ENCODE measurements at places on chromosomes 6 and 20. TPM values are rescaled to one million over a fixed set of nuclear protein-coding genes. Genes with fewer than 3 reads are reported as not detected.

GRCh38 chr6:84599991-84600390, 164.4 kb downstream of the TBX18 start:
- no peak for DNase-seq

CGAS gene
- total RNA-seq = 7.5 TPM

GSTA2 gene
- not detected for total RNA-seq

- DNase-seq = no peak
These were observed 40.2 kb upstream of the CD83 start for GRCh38 chr6:14077193-14077867.

DNA sequence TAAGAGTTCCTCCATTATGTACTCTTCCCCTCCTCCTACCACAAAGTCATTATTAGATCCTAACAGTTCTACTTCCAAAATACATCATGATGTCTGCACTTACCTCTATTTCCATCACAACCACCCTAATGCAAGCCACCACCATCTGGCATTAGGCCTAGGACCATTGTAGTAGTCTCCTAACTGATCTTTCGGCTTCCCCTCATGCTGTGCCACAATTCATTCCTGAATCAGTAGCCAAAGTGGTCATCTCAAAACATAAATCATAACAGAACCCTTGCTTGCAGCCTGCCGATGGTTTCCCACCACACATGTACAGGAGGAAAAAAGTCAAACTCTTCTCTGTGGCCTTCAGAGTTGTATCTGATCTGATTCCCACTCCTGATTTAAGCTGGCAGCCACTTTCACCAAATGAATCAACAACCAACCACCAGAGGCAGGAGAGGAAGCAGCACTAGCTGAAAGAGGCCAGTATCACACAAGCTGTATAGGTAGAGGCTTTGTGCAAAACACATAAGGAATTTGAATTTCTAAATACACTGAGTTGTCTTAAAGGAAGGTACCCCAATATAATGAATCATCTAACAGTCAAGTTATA, 26.1 kb downstream of the FAM184A start:
- no peak for DNase-seq

GRCh38 chr20:48791014-48791413, 36.8 kb downstream of the PREX1 start:
- DNase-seq = no peak

DNA sequence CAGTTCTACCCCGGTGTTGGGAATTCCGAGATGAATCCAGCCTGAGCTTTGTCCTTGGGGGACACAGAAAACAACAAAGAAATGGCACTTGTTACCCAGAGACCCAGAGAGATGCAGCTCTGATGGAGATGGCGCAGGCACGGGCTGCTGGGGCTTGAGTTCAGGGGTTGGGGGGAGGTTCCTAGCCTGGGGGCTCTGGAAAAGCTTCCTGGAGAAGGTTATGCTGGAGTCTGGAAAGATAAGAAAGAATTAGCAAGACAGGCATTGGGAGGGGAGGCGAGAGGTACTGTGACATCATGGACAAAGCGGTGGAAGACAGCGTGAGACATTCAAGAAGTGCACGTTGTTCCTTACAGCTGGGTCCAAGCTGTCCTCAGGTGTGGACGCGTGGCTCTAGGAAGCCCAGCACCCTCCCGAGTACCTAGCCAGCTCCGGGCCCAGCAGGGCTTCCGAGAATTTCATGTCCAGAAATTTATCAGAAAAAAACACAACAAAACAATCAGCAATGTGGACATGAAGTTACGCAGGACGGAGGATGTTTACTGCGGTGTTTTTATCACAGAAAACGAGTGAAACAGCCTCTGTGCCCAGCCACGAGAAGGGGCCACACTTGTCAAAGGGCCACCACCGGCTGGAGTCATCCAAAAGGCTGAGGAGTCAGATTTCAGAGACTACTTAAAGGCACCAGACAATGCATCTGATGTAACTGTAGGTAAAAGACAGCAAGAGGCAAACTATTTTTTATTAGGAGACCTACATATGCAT, 39.5 kb downstream of the C20orf203 start:
- no peak for DNase-seq

RAET1L gene
- not detected for total RNA-seq

DNA sequence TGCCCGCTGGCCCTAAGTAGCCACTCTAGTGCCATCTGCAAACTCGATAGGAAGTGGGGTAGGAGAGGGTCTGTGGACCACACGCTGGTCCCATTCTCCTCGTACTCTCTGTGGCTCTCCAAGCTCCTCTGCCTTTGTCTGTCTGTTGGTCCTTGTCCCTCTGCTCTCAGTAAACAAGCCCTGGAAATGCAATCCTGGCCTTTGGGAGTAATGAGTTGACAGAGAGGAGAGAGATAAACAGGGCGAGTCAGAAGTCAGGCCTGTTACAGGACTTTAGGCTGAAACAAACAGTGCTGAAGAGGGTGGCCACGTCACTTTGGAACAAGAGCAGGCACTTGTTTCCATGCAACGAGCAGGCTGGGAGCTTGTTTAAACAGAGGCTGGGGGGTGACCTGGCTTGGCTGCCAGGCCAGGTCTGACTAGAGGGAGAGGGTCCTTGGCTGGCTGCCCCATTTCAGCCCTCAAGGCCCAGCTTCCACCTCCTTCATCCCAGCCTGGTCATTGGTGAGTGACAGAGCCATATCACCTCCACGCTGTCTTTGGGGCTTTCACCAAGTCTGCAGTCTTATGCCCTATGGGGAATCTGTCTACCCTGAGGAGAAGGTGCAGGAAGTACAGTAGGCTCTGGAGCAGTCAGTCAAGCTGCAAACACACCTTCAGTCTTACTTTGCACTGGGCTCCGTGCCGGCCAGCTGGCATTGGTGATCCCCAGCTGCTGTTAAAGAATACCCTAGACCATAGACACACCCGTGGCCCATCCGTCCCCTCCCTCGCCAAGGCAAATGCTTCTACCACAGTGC, 22.6 kb downstream of the FOXP4 start:
- no peak for DNase-seq

PARD6B gene
- 5.7 TPM for total RNA-seq

DNA sequence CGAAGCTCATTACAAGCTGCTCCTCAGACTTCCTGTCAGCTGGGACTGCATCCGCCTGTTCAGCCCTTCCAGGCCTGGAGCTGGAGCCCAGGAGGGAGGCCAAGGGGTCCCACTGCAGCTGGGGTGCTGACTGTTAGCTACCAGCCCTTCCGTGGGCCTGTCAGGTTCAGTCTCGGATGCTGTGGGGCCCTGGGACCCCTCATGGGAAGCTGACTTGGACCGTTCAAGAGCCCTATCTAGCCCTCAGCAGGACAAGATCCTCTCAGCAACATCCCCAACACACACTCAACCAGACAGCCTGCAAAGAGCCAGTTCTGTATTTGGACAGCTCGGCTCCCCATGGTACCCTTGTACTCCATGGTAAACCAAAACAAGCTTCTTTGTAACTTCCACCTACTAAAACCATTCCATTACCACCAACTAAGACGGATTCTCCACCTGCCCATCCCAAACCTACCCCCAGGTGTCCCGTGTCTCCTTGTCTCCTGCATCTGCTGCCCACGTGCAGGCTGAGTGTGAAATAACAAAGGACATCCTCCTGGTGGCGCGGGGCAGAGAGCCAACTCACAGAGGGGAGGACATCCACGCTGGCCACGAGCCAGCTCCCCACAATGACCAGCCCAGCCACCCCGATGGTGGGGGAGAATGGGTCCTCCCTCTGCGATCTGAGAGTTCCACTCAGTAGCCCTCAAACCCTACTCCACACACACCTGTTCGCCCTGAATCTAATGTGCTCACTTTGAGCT, 111.2 kb downstream of the TAF4 start:
- peak; percentile 47 for DNase-seq

- no peak for DNase-seq
These were observed 56.1 kb downstream of the KCNB1 start for GRCh38 chr20:49426395-49426794.

DNA sequence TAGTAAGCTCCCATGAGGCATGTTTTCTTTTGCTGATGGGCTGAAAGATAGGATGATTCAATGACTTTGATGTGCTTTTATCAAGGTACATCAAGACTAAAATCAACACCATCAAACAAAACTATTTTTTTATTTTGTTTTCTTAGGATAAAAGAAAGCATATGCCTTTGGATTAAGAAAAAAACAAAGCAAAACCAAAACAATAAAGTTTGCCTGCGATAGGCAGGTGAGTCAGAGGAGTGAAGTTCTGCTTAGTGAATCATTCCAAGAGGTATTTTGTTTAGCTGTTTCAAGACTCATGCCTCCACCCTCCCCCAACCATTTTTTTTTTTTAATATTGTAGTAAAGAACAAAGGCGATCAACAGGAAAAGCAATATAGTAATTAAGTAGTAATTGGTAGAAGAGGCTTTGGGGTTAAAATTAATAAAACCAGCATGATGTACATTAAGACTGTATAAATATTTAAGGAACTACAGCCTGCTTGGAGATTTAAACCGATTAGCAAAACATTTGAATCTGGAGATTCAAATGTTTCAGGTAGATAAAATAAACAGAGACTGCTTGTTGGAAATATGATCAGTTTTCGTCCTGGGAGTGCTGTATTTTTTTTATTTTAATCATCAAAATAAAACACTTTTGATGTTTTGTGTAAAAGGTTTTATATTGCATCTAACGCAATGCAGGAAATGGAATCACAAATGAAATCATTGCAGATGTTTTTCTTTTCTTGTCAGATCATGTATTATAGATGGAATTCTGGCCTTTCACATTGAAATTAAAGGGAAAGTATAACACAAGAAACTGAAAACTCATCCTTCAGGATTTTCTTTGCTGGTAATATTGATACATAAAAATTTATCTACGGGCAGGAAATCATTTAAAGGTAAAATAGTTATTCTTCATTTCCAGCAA, 482.3 kb upstream of the MANEA start:
- no peak for DNase-seq

NOX3 gene
- total RNA-seq = not detected

GRCh38 chr6:150325066-150325772, 43.6 kb upstream of the IYD start:
- no peak for DNase-seq

POPDC3 gene
- 9.9 TPM for total RNA-seq

VIP gene
- total RNA-seq = 1.9 TPM

DNA sequence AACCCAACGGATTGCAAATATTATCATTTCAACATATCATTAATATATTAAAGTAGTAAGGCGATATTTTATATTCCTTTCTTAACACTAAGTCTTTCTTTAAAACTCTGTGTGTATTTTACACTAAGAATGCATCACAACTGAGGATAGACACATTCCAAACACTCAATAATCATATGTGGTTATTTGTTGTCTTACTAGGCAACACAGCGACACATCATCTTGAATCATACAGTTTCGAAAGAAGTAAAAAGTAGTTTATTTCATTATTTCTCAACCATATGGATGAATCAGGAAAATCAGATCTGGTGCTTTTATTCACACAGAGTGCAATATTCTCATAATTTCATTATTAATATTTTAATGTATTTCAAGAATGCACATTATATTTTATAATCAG, 662.4 kb downstream of the EPHA7 start:
- no peak for DNase-seq

- no peak for DNase-seq
These were observed 273.3 kb upstream of the IRAK1BP1 start for GRCh38 chr6:78593898-78594667.

GRCh38 chr20:36364506-36364905, 58.4 kb downstream of the DLGAP4 start:
- no peak for DNase-seq

DNA sequence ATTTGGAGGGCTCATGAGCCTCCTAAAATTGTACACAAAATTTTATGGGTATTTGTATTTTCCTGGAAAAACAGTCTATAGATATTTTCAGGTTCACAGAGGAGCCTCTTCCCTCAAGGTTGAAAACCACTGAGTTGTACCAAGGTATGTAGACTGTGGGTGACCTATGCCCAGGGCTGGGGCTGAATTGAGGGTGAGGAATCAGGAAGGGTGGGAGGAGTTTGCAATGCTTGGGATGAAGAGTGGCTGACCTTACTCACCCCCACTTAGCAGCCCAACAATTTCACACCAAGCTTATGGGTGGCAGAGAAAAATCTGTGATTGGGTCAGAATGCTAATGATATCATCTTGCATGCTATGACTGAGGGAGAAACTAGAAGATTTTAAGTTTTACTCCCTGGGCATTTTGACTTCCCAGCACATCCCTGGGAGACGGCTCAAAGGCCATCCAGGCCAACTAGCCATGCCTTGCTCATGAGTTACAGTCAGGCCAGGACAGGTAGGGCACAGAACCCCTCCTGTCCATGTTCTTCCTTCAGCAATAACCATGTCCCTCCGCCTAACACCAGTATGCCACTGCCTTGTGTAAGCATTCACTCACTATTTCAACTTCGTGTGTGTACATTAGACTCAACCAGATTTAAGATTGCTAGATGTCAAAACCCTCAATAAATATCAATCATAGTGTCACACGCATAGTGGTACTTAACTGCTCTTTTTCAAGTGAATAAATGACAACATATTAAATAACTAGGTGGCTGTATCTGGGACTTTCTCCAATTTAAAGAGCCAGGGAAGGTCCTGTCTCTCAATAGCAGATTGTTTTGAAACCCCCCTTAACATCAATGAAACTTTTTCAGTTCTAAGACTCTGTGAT, 16.6 kb downstream of the ADTRP start:
- no peak for DNase-seq

GSTA3 gene
- not detected for total RNA-seq

DNA sequence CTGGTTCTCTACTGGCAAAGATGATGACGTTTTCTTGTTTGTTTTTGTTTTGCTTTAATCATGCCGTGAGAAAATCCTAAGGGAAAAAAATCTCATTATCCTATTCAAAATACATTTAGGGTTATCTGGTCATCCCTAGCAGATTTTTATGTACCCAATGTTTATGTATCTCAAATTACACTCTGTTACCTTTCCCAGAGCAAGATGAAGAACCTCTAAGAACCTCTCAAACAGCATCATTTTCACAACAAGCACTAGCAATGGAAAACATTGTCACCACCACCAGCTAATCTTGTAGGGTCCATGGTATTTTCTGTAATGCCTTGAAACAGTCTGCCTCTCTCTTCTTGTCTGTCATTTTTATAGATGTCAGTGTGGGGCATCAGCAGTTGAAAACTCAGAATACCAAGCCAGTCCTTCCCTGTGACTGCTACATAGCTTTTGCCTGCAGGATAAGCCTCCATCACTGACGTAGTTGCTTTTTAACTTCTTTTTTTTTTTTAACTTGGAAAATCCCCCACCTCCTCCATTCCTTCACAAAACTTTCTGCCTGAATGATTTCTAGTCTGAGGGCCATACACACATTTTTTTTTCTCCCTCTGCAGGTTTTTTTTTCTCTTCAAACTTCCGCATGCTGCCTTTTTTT, 2.4 kb upstream of the SNAP25 start:
- no peak for DNase-seq

DNA sequence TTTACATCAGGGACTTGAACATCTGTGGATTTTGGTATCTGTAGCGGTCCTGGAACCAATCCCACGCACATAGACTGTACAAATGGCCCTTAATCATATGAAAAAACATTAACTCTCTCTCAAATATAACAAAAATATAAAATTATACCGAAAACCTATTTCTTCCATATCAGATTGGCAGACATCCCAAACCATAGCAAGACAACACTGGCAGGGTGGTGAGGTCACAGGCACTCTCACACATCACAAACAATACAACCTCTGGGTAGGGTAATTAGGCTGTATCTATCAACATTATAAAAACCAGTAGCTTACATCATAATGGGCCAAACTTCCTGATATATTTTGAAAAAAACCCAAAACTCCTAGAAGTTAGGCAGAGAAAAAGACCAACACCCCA, 40.9 kb downstream of the OVOL2 start:
- DNase-seq = no peak
